ENCODE measurements at places on chromosomes 6 and 20.
A peak's percentile ranks its signal among the peaks of the same experiment; 100 is the strongest.

GRCh38 chr6:19736066-19736465 lies 101.1 kb upstream of the ID4 start:
- DNase-seq = no peak

DNA sequence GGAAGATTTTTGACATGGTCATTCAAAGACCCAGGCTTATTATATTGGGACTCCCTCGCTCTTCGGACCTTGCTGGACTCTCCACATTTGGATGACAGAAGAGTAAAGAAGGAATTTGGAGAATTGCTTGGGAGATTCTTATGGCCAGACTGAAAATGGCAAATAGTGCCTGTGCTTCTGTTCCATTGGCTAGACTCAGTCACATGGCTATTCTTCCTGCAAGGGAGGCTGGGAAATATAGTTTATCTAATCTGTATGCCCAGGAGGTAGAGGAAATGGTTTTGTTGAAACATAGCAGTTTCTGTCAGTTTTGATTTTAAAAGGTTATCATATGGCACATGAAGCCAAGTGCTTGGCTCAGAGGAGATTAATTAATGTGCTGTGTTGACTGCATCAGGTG lies 286.6 kb upstream of the JAG1 start:
- no peak for DNase-seq

DNA sequence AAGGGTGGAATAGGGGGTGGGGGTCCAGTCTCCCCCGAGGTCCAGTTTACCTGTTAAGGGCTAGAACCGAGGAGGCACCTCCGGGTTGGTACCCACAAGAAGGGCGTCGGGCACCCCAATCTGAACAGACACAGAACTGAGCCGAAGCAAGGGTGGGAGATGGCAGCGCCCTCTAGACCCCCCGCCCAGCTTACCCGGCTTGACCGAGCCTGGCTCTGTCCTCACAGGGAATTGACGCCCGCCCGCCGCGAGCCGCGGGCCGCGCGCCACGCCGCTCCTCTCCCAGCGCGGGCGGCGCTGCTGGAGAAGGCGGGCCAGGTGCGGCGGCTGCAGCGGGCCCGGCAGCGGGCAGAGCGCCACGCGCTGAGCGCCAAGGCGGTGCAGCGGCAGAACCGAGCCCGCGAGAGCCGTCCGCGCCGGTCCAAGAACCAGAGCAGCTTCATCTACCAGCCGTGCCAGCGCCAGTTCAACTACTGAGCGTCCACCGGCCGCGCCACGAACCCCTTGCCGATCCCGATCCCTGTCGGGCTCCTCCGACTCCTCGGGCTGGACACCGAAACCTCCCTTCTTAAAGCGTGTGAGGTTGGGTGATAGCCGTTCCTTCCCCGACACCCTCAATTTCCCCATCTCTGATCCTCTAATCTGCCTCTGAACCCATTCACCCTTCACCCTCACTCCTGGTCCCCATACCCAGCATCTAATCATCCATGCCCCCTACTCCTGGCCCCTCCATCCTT lies 5.9 kb downstream of the TP53INP2 start:
- DNase-seq = peak; percentile 16

- no peak for DNase-seq
Measured at GRCh38 chr6:21597801-21598673, 4.5 kb downstream of the SOX4 start.
